Suppressor macrophage (primary cell): ENCODE measurements at places on chromosomes 1 and 21.

GRCh38 chr1:84997667-84998600 lies 1.0 kb upstream of the MCOLN2 start:
- peak; percentile 22 for DNase-seq

GRCh38 chr1:226637147-226637935 lies 88.8 kb downstream of the STUM start:
- DNase-seq: no peak

GRCh38 chr1:112800289-112800688 lies 85.2 kb upstream of the PPM1J start:
- DNase-seq: no peak

- DNase-seq: no peak
Measured at GRCh38 chr1:223374064-223374610, 10.2 kb upstream of the SUSD4 start.

- no peak for DNase-seq
Measured at GRCh38 chr1:53362270-53362669, 34.4 kb upstream of the LRP8 start.

DNA sequence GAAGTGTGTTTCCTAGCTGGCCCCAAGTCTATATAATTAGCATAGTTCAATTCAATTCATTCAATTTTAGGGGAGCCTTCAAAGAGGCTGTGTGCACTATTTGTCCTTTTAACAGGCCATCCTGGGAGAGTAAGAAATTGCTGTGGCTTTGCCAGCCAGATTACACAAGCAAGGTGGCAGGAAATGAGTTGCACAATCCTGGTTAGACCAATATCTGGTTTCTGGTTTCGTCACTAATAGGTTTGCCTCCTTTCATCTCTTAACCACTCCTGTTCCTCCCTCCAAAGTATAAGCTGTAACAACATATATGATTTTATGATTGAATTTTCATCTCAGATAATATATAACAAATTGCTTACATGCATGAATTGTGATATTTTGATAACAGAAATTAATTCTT lies 84.1 kb upstream of the NEGR1 start:
- peak; percentile 1 for DNase-seq

- no peak for DNase-seq
Measured at GRCh38 chr1:47915677-47916353, 81.4 kb downstream of the TRABD2B start.

GRCh38 chr1:1763657-1764621 lies 14.3 kb downstream of the NADK start:
- DNase-seq: peak; percentile 88

- peak; percentile 44 for DNase-seq
Measured at GRCh38 chr1:156241311-156241811, 623 bp upstream of the BGLAP start.

DNA sequence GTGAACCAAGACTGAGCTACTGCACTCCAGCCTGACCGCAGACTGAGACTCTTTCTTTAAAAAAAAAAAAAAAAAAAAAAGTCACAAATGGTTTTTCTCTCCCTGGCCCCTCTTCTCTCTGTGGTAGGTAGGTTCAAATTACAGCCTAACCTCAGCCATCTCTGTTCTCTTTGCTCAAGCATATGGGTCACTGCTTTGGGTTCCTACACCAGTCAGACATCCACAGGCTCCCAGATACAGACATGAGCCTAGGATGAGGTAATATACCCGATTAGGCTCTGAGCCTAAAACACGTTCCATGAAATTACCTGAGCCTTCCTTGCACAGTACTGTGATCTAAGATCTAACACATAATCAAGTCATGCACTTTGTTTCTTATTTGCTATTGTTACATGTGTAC lies 90.5 kb upstream of the JAK1 start:
- no peak for DNase-seq
